ENCODE measurements at places on chromosomes 6 and 20.

GRCh38 chr6:25928562-25929324, 1.7 kb downstream of the SLC17A2 start:
- no peak for DNase-seq

- no peak for DNase-seq
Measured at GRCh38 chr6:131789219-131789618, 18.6 kb upstream of the ENPP1 start.

DNA sequence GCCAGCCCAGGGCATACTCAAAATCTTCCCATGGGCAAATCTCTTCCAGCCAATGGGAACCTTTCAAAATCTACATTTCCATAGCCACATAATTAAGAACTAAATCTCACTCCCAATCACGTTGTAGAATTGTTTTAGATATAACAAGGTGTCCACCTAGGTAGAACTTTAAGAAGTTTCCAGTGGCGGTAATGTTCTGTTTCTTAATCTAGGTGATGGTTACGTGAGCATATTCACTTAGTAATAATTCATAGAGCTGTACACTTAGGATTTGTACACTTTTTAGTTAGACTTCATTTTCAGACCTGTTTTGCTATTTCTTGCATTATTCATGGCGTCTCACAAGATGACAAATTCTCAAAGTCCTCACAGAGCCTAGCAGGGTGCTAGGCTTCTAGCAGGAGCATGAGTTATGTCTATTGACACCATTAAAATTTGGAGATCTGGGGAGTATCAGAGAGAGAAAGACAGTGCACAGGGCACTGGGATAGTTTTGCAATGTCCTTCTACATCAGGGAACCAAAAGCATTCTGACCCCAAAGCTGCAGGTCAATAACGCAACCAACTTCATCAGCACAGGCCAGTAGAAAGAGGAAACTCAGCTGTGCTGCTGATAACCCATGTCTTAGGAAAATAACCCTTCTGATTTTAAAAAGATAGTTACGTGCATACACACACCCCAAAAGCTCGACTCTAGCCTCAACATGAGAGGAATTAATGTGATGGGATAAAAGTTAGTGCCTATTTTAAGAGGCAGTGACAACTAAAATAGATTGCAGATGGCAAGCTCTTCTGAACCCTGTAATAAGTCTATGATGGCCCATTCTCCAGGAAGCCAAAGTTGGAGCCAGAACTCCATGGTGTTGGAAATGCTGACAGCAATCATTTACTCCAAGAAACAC, 518.1 kb upstream of the JARID2 start:
- DNase-seq, result no peak

- DNase-seq, result no peak
Measured at GRCh38 chr6:44624226-44624625, 236.7 kb downstream of the CDC5L start.

GRCh38 chr6:100271625-100272024, 193.1 kb downstream of the SIM1 start:
- no peak for DNase-seq

DNA sequence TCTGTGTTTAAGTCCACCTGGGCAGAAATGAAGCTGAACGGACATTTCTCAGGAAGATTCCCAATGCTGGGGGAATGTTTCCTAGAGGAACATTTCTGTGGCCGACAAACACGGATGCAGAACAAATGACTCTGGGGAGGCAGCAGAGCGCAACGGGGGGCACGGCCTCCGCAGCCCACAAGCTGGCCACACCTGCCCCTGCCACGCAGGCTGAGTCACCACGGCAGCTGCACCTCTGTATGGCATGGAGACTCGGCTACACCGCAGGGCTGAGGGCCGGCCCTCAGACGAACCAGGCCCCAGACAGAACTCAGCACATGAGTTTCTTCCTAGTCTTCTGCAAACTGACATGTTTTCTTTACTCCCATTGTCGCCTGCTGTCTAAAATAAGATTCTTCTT, 10.0 kb upstream of the PRR18 start:
- no peak for DNase-seq

GRCh38 chr20:46240881-46241280, 67.4 kb downstream of the CDH22 start:
- DNase-seq, result no peak

- no peak for DNase-seq
Measured at GRCh38 chr6:7650878-7651277, 60.9 kb downstream of the SNRNP48 start.

DNA sequence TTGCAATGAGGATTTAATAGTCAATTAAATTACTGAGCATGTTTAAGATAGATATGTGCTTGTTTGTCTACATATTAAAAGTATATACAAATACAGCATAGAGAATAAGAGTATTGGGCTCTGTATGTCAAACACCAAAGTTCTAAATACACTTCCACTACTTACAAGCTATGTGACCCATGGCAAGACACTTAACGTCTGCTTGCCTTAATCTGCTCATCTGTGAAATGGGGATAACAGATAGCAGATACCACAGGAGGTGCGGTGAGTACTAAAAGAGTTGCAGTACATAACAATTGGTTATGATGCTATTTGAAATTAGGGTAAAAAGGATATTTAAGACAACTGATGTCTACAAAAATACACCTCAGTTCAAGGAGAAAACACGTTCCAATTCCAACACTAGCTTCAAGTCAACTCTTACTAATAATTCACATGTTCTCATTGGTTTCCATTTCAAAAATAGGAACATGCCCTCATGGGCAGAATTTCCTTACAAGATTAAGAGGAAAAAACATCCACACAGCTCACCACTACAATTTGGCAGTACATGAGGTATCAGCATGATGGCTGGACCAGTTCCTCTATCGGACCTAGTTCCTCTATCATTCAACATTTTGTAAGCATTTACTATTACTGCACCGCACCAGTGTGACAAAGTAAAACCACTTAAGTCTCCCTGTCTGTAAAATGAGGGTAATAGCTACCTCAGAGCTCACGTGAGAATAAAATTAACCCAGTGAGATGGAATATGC, 101.1 kb downstream of the SMLR1 start:
- DNase-seq, result no peak

DNA sequence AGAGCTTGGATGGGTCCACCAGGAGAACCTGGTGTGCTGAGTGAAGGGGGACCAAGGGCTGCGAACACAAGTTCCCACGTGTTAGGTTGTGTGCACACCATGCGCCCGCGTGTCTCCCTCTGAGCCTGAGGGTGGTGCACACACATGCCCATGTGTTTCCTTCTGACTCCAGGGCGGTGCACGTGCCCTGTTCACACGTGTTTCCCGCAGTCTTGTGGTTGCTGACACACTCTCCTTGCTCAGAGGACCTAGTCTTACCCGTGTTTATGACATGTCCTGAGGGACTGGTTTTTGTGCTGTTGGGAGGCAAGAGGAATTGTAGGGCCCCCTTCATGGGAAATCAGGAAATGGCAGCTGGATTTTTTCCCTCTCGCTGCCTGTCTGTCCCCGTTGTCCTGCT, 36.3 kb upstream of the PCMTD2 start:
- DNase-seq, result no peak

DNA sequence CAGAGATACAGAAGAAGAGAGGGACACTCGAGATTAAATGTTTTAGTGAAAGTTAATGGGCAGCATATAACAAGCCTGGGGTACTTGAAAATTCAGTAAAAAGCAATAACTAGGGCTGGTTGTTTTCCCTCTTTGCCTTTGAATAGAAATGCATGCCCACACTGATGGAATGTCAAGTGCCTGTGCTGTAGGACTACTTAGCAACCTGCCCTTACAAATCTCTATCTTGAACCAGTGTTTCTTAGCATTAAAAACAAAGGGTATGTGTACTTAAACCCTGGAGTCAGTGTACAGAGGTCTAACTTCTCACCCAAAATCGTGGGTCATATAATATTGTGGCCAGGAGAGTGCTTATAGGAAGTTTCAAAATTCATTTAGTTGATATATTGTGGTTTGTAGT, 37.1 kb downstream of the RNF144B start:
- DNase-seq, result no peak

- DNase-seq, result no peak
Measured at GRCh38 chr20:40961686-40962640, 66.7 kb upstream of the TOP1 start.

- DNase-seq, result no peak
Measured at GRCh38 chr6:156911581-156911980, 134.4 kb downstream of the ARID1B start.

- no peak for DNase-seq
Measured at GRCh38 chr6:75550544-75551167, 51.0 kb upstream of the SENP6 start.

DNA sequence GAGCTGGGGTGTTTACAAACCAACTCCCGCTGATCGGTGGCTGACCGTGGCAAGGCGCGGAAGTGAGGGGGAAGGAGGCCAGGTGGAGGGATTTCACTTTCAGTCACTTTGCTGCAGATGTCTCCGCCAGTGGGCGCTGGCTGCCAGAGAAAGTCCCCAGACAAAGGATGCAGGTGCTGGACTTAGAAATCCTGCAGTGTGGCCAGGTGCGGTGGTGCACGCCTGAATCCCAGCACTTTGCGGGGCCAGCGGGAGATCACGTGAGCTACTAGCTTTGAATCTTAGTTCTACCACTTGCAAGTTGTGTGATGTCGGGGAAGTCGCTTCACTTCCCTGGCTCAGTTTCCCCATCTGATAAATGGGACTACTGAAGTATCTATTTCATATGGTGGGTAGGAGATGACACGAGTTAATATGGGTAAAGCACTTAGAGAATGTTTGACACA, 180.4 kb downstream of the ZNF217 start:
- DNase-seq, result no peak

DNA sequence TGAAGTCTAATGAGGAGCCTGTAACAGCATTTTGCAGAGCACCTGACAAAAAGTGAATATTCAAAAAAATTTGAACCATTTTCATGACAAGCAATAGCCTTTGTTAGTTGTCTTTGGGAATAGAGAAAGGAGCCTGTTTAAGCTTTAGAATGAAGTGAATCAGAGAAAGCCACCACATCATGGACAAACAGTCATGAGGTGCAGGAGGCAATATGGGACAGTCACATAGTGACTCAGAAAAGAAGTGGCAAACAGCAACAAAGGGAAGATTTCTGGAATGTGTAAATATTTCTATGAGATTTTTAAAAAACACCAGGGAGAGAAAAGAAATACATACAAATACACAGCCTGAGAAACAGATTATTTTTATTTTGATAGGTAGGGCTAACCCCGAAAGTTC, 6.6 kb downstream of the KLHL31 start:
- DNase-seq, result no peak

DNA sequence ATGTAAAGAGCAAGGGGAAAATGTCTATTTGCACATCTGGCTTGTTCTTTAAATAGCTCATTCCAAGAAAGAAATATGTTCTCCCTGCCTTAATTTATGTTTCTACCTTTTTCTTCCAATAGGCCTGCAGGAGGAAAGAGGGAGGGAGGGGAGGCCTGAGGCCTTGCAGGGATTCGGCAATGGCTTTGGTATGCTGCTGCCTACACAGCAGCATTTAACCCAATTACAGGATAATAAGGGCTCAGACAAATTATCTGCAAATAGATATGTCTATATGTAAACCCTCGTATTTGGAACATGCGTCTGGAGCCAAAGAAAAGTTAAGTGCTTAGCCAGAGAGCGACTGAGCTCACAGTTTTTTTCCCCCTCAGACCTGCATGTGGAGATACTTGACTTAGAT, 277.2 kb downstream of the CDC5L start:
- no peak for DNase-seq

GRCh38 chr6:70860045-70860444, 96.8 kb downstream of the B3GAT2 start:
- DNase-seq, result no peak

- no peak for DNase-seq
Measured at GRCh38 chr20:1247689-1248088, 18.4 kb upstream of the SNPH start.

GRCh38 chr6:36633370-36633769, 39.2 kb downstream of the SRSF3 start:
- no peak for DNase-seq

DNA sequence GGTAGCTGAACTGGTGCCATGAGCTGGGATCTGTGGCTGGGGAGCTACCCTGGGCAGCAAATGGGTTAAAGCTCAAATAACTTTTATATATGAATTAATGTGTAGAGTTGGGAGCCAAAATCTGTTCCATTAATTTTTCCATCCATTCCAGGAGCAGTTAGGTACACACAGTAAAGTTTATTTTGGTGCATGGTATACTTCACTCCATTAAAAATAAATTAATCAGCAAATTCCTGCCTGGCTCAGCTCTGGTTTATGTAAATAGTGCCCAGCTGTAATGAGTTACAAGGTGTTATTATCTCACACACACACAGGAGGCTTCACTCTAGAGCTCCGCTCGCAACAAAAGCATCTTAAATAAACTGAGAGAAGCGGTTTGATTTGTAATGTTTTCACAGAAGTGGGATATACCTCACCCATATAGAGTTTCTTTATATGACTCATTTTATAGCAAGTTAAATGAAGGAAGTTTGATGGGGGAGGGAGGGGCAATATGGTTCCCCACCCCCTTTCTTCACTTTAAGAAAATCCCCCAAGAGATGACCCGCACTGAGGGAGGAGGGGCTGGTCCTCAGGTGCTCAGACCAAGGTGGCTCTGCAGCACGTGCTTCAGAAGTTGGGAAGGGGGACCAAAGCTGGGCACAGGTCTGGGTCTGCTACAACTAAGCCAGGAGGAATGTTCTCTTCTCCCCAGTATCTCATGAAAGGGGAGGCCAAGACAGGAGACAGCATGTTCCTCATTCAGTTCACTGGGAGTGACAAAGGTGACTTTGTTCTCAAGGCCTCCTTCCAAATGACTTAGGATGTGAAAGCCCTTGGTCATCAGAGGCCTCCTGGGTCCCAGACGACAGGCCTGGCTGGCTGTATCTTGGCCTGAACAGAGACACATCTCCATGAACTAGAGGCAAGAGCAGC, 10.5 kb upstream of the FAM83C start:
- no peak for DNase-seq

GRCh38 chr6:122005661-122006060, 393.8 kb upstream of the HSF2 start:
- DNase-seq, result no peak

DNA sequence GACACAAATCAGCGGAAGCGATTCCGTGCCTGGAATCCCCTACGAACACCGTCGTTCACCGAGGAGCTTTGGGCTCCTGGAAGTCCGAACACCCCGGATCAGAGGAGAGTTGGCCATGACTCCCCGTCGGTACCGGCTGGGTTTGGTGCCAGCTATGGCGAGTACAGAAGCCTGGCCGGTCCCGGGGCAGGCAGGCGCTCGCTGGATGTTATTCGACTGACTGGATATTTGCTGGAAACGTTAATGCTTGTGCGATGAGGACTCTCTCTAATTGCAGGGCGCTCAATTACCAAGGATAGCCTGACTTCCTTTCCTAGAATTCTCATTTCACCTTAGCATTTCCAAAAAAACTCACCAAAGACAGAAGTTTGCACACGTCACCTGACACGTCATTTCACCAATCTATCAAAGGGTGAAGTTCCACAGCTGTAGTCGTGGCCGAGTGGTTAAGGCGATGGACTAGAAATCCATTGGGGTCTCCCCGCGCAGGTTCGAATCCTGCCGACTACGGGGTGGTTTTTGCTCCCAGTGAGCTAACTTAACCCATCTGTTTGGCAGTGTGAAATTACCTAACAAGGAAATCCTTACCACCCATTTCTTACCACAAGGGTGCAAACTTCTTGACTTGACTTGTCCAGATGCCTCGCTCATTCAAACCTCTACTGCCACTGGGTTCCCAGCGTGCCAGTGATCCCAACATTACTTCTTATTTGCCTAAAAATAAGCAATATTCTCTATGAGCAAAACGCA, 22.7 kb upstream of the ZNF184 start:
- no peak for DNase-seq

- DNase-seq, result no peak
Measured at GRCh38 chr6:99661870-99662269, 55.2 kb downstream of the PRDM13 start.
